ENCODE measurements at places on chromosomes 7 and 10. TPM values are rescaled to one million over a fixed set of nuclear protein-coding genes. Genes with fewer than 3 reads are reported as not detected.

DNA sequence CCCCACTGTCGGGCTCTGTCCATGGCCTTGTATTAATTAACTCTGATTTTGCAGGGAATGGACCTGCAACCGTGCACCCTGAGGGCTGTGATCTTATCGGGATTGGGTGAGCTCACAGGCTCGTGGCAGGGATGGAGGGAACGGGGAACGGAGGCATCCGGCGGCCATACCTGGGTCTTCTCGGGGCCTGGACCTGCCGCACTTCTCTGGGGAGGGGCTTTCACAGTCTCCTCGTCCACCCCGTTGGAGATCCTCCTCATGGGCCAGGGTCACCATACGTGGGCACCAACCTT lies 57.5 kb upstream of the SHH start:
- DNase-seq = no peak
- H3K27me3 ChIP-seq = peaks cover 30% of the 10 kb centered on the region
- no peaks in the 10 kb centered on the region for H3K4me1 ChIP-seq
- no peak overlapping the region for H3K4me3 ChIP-seq
- H3K27ac ChIP-seq = no peak overlapping the region
- no peaks in the 10 kb centered on the region for H3K36me3 ChIP-seq

GRCh38 chr10:96341219-96342182 lies 17.3 kb downstream of the OPALIN start:
- no peak for DNase-seq
- H3K4me1 ChIP-seq = peaks cover 13% of the 10 kb centered on the region
- no peak overlapping the region for H3K4me3 ChIP-seq
- H3K36me3 ChIP-seq = no peaks in the 10 kb centered on the region

- peaks cover 3% of the 10 kb centered on the region for H3K4me1 ChIP-seq
- peaks cover 14% of the 10 kb centered on the region for H3K27me3 ChIP-seq
- DNase-seq = no peak
- no peak overlapping the region for H3K4me3 ChIP-seq
Observed at GRCh38 chr10:61071580-61071979, 127.6 kb upstream of the RHOBTB1 start.

- H3K4me1 ChIP-seq = no peaks in the 10 kb centered on the region
Observed at GRCh38 chr7:132213583-132213982, 362.7 kb downstream of the PLXNA4 start.

DNA sequence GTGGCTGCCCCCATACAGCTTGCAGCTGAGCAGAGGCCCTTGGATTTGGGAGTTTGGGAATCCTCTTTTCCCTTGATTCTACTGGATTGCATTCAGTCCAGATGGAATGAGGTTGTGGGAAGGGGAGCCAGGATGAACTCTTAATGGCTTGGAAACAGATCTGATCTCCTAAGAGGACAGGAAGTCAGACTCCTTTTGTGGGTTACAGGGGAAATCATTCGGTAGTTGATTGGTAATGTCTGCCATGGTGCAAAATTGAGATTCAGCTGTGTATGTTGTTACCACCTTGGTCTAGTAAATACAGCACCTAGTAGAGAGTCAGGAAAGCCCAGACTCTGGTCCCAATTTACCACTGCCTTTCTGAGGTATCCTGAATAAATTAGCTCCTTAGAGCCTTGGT lies 144.2 kb upstream of the TNRC18 start:
- peaks cover 16% of the 10 kb centered on the region for H3K27me3 ChIP-seq
- H3K36me3 ChIP-seq = no peaks in the 10 kb centered on the region
- H3K4me1 ChIP-seq = peaks cover 26% of the 10 kb centered on the region
- H3K27ac ChIP-seq = no peak overlapping the region

DNA sequence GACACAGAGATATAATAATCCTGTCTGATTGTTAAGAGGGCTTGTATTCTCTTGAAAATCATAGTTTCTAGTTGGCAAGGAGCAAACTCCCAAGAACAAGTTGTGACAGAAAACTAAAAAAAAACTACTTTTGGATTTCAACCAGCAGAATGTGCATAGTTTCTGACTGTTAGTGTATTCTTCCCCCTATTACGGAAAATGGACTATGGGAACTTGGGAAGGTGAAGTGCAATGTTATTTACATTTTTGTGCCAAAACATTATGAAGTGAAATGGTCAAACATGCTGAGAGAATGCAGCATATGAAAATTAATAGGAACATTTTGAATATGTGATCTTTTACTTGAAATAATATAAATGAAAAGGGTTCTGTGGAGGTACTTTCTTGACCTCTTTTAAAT lies 660.8 kb downstream of the SUGCT start:
- H3K27ac ChIP-seq = no peak overlapping the region
- no peaks in the 10 kb centered on the region for H3K27me3 ChIP-seq
- no peak overlapping the region for H3K4me3 ChIP-seq
- DNase-seq = no peak
- H3K4me1 ChIP-seq = no peaks in the 10 kb centered on the region

DNA sequence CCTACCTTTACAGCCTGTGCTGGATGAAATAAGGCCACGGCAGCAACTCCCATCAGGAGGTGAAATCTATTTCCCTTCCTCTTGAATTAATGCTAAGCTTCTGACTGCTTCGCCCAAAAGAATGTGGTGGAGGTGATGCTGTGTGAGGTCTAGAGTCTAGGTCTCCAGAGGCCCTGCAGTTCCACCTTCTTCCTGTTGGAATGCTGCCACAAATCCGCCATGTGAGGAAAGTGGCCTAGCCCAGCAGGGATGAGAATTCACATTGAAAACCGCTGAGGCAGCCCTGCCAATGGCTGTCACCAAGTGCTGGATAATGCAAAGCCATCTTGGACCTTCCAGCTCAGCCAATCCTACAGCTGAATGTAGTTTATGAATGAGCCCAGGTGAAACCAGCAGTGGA lies 28.0 kb downstream of the RHOBTB1 start:
- peaks cover 9% of the 10 kb centered on the region for H3K4me1 ChIP-seq
- DNase-seq = no peak
- H3K4me3 ChIP-seq = no peak overlapping the region
- no peak overlapping the region for H3K27ac ChIP-seq
- peaks cover 3% of the 10 kb centered on the region for H3K27me3 ChIP-seq

The DYDC2 gene
- not detected for polyA plus RNA-seq

The TMEM225B gene
- polyA plus RNA-seq = 1.3 TPM

Data from naive B cell (primary cell).